CD4-positive, alpha-beta T cell treated with Interferon alpha-2 for 1 hour (primary cell): ENCODE measurements at places on chromosomes 4 and X.

- no peak for DNase-seq
These were observed 158.2 kb upstream of the MAP3K15 start for GRCh38 chrX:19673375-19674040.

- no peak for DNase-seq
These were observed 56.9 kb upstream of the CXCL8 start for GRCh38 chr4:73683456-73683855.

DNA sequence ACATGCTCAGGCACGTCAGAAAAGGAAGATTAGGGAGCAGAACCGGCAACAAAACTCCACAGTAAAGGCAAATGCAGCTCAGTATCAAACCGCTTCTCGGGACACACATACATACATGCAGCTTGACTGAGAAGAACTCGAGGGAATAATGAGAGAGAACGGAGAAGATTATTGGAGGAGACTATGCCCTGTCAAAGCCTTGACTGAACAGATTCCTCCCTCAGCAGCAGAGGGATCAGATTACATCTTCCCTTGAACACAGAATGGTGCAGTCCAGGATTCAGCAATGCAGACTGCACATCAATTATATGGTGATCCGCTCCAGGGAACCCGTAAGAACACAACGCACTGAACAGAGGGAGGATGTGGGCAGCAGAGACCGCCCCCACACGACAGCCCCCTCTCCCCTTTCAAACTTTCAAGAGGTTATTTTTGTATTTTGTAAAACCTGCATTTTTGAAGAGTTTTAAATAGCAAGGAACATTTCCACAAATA, 183.2 kb downstream of the FBXW7 start:
- DNase-seq = no peak

DNA sequence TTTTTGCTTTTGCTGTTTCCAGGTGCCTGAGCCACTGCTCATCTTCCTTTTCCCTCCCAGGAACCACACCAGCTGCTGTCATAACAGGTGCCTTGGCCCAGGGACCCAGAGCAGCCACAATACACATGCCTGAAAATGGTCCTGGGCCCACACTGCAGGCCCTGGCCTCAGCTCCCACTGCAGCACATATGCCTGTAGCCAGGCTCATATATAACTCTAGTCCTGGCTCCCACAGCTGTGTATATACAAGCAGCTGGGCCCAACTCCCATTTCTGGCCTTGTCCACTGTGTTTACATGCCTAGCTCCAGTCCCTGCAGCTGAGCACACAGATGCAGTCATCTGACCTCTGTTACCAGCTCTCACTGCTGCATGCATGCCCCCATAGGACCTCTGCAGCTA, 930.5 kb downstream of the ADGRL3 start:
- DNase-seq = no peak
